ENCODE measurements at places on chromosomes 12 and 14.

DNA sequence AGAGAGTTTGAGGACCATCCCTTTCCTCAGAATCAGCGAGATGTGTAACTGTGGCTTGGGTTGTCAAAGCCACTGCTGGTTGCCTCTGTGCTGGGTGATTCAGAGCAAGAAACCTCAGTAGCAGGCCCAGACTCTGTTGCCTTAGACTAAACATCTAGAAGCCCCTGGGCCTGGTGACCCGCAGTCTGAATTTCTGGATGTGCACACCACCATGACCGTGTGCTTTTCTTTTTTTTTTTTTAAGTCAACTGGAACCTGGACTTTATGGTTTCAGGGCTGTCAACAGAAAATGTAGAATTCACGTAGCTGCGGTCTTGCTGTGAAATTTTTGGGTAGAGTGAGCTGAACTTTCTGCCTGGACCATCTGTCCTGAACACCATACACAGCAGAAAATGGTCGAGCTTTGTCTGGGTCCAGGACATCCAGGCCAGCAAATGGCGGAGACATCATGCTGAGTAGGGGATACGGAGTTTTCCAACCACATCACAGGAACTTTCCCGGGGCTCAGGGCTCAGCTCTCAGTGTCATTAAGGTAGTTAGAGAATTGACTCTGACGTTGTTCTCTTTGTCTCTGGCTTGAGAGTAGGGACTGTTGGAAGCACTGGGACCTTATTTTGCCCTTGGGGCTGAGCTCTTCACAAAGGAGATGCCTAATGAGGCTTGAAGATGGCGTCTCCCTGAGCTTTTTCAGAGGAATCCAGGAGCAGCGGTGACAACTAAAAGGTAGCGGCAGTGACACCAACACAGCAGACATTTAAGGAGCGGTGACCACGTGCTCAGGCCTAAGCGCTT lies 23.0 kb upstream of the BATF start:
- DNase-seq, result no peak

- no peak for DNase-seq
Measured at GRCh38 chr12:113082486-113083148, 26.1 kb downstream of the DTX1 start.

DNA sequence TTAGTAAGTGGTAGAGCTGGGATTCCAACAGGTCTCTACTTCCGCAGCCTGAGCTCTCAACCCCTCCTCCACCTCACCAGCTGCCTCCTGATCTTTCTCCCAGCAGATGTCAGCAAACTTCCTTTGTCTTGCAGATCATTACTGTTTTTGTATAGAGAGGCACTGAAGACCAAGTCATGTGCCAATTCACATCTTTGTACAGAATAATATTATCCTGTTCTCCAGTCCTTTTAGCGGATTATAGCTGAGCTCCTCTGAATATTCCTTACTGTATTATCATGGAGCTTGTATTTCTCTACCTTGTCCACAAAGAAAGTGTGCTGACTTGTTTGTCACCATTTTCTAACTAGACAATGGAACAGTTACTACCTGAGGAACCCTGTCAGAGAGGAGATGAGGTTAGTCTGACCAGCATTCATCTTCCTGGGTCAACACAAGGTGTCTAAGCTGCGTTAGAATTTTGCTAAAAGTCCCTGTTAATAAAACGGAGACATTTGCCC lies 142.3 kb upstream of the ARHGAP5 start:
- no peak for DNase-seq

- DNase-seq, result no peak
Measured at GRCh38 chr12:51925346-51926063, 18.2 kb downstream of the ACVRL1 start.

- no peak for DNase-seq
Measured at GRCh38 chr12:98399532-98399931, 115.9 kb upstream of the TMPO start.

GRCh38 chr14:86346818-86347384 lies 817.0 kb downstream of the FLRT2 start:
- DNase-seq, result no peak

DNA sequence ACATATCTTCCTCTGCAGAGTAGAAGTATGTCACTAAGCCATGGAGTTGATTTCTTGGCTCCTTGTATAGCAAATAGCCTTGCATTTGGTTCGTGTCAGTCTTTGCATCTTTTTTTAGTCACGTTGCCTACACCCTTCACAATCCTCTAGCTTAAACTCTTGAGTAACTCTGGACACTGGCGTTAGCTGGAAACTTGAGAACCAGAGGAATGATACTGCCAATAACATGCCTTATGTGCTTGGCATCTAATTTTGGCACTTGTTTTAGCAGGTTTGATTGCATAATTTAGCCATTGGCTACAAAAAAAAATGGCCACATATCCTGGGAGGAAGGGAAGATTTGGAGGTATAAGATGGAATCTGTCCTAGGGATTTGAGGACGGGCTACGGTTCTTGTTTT lies 136.2 kb downstream of the ETV6 start:
- no peak for DNase-seq

- DNase-seq, result no peak
Measured at GRCh38 chr14:95290871-95291431, 28.8 kb downstream of the CLMN start.

DNA sequence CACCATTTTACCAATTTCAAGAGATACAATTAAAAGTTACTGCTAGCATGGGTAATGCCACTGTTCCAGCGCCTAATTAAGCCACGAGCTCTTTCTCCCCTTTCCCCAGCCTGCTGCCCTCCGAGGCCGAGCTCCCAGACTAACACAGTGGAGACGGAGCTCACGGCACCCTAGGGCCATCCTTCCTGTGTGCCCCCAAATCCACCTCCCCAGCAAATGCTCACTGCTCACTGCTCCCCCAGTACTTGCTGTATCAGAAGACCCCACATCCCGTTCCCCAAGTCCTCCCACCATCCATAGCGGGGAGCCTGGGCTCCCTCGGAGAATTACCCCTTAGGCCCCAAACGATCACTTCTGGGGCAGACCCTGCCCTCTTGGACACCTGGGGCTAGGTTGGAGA lies 42.7 kb downstream of the SLC6A12 start:
- no peak for DNase-seq

- DNase-seq, result no peak
Measured at GRCh38 chr14:67673451-67673850, 981 bp downstream of the VTI1B start.

DNA sequence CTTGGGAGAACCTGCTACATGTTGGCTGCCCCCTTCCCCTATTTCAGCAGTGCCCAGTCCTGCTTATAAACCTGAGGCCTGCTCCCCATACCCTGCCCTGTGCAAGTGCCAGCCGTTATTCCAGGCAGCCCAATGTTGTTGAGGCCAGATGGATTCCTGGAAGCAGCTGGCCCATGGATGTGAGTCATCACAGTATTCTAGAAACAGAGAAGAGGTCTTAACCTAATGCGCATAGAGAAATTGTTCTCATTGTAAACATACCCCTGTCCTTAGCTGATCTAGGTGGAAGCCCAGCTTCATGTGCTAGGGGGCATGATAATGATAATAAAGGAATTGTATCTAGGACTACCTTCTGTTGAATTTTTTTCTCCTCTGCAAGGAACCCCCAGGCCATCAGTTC lies 69.7 kb downstream of the TSPAN11 start:
- no peak for DNase-seq

DNA sequence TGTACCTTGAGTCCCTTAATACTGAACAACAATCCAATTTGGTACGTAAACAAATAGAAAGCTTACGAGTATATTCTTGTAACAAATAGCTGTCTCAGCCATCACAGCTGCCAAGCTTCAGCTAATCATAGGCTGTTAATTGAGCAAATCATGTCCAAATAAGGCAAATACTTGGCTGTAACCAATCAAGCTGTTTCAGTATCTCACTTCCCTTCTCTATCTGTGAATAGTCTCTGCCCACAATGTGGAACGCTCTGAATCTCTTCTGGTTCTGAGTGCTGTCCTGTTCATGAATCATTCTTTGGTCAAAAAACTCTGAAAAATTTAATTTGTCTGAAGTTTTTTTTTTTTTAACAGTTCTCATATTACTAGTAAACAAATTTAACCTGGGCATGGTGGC lies 5.8 kb upstream of the NEMF start:
- DNase-seq, result no peak

All from NCI-H1930 (cell line).